ENCODE measurements at places on chromosomes 4 and X. TPM values are rescaled to one million over a fixed set of nuclear protein-coding genes. Genes with fewer than 3 reads are reported as not detected.

GRCh38 chrX:50705042-50705441 lies 109.0 kb downstream of the SHROOM4 start:
- no peak for DNase-seq

DNA sequence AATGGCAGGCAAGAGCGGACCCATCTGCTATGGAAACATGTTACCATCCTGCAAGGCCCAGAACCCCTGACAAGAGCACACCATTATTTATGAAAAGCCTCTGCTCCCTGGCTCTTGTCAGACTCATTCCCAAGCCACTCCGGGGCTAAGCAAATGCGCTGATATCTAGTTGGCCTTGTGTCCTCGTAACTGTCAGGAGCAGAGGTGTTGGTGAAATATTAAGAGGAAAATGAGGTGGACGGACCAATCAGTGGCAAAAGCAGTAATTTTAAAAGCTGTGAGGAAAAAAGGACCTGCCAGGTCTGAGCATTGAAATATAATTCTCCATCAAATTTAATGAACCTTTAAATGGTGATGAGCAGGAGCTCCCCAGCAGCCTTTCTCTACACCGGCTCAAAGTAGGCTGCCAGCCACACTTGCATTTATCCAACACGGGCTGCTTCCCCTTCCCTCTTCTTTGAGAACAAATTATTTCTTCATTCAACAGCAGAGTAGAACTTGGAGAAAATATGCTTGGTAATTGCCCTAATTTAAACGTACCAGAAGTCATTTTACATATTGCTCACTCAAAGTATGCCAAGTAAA lies 214.3 kb downstream of the RASL11B start:
- DNase-seq, result no peak

GRCh38 chr4:137775701-137776100 lies 243.4 kb upstream of the PCDH18 start:
- no peak for DNase-seq

EVC2 gene
- total RNA-seq, result 2.6 TPM

DNA sequence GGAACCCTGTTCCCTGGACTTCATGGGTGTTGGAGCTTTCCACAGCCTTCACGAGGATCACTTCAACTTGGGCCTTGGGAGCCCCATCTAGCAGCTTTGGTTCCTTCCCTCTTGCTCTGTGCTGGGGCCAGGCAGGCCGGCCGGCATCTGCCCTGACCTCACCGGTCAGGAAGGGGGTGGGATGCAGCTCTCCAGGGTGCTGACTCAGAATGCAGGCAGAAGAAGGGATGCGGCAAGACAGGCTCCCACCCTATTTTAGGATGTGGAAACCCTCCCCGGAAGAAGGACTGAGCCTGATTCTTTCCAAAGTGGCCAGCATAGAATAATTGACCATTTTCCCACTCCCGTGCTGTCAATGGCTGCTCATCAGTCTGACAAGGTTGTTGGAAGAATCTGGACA lies 47.1 kb downstream of the FHDC1 start:
- no peak for DNase-seq

- no peak for DNase-seq
Observed at GRCh38 chrX:54087661-54088060, 43.4 kb upstream of the PHF8 start.

CDKL5 gene
- 3.4 TPM for total RNA-seq

RBM3 gene
- 419 TPM for total RNA-seq

PPP4R3C gene
- total RNA-seq, result not detected

PNCK gene
- 0.66 TPM for total RNA-seq

- DNase-seq, result no peak
Observed at GRCh38 chr4:75715105-75715799, 9.1 kb upstream of the USO1 start.

TIGD4 gene
- not detected for total RNA-seq

ADGRL3 gene
- total RNA-seq, result not detected

DNA sequence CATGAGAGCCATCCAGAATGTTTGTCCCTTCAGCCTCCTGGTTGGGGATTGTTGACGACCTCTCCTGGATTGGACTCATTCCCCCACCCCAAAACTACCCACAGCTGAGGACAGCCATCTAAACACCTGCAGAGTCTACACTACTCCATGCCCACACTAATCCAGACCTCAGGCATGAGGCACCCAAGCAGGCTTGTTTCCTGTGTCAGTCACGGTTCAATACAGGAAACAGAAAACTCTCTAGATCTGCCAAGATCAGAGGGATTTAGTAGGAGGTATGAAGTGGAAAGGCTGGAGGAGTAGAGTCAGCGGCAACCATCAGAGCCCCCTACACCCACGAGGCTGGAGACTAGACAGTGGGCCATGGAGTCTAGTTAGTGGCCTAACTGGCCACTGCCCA lies 37.7 kb downstream of the HAND2 start:
- no peak for DNase-seq

DNA sequence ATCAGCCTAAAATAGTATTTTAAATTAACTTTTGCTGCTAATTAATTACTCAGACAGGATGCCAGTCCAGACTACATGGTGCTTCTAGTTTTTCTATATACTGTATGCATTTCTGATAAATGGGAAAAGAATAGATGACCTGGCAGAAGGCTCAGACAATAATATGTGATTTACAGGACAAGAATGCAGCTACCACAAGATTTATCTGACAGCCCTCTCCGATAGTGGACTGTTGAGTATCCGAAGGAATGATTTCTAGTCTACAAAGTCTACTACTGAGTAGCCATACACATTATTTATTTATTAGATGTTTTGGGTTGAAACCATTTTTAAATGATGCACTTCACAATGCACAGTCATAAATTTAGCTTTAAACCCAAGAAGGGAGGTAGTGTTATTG lies 212.8 kb downstream of the MAB21L2 start:
- no peak for DNase-seq

DNA sequence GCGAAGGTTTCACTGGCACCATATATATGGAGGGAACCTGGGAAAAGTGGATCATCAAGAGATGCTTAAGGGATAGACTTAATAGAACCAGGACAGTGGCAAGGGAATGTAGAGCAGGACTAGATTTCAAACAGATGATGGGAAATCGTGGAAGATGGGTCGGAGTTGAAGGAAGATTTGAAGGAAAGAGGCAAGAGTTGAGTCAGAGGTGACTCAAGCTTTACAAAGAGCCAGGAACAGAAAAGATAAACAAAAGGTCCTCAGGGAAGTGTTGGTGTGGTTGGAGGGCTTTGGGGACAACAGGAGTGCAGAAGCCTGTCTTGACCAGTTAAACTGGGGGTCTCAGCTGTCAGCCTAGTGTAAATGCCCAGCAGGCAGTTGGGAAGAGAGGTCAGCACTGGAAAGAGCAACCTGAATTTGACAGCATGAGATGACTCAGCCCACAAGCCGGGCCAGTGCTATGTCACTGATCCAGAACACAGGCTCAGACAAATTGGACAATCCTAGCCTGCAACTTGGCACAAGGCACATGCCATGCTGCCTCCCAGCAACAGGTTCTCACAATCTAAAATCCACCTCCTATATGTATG lies 230.5 kb downstream of the IDS start:
- no peak for DNase-seq

CDS1 gene
- total RNA-seq, result not detected

- DNase-seq, result no peak
Observed at GRCh38 chrX:17553469-17553868, 178.5 kb downstream of the NHS start.

DNA sequence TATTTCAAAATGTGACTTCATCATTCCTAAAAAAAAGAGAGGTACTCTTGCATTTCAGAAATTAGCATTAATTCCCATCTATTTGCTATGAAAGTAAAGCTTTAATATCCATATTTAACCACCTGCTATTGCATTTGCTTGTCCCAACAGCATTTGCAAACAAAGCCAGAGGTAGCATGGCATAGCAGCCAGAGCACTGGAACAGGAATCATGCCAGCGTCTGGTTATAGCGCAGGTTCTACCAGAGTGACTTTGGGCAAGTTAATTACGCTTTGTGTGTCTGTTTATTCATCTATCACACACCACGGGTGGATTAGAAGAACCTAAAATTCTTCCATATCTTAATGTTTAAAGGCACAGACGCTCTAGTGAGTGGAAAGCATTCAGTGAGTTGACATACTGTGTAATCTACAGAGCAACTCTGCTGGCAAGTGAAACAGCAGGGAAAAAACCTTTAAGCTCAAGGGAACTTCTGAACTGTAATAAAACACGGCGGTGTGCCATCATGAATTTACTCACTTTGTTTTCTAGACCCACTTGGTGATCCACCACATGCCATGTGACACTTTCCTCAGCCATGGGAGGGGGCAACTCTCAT lies 76.6 kb upstream of the QRFPR start:
- DNase-seq, result no peak

- DNase-seq, result no peak
Observed at GRCh38 chr4:142383354-142383753, 462.7 kb downstream of the INPP4B start.

- DNase-seq, result no peak
Observed at GRCh38 chr4:27128443-27128842, 267.8 kb downstream of the STIM2 start.

DNA sequence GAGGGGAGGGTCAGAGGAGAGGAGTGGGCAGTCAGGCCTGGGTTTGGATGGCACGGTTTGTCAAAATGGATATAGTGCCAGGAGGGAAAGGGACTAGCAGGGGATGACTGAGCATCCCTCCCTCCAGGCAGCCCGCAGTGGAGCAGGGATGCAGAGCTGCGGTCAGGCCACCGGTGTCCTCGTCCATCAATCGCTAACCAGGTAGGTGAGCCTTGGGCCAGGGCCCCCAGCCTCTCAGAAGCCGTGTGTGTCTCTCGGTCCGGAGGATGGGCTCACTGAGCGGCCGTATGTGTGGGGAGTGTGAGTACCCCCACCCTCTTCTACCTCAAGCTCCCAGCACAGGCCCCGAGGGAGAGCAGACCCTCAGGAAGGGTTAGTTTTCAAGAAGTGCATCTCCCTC lies 538 bp upstream of the CYTL1 start:
- DNase-seq, result no peak

- DNase-seq, result no peak
Observed at GRCh38 chrX:31500921-31501320, 429.1 kb upstream of the FTHL17 start.

DNA sequence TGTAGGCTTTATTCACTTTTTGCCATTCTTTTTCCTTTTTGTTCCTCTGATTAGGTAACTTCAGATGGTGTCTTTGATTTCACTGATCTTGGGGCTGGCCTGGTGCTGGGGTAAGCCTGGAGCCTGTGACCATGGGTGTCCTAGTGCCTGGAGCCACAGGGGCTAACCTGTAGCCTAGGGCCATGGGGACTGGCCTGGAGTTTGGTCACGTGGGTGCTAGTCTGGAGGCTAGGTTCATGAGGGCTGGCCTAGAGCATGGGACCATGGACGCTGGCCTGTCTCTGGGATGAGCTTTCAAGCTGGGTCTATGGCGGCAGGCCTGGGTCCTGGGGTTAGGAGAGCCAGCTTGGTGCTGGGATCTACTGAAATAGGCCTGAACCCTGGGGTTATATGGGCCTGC lies 32.2 kb upstream of the ALG13 start:
- DNase-seq, result no peak

TMEM35A gene
- not detected for total RNA-seq

DNA sequence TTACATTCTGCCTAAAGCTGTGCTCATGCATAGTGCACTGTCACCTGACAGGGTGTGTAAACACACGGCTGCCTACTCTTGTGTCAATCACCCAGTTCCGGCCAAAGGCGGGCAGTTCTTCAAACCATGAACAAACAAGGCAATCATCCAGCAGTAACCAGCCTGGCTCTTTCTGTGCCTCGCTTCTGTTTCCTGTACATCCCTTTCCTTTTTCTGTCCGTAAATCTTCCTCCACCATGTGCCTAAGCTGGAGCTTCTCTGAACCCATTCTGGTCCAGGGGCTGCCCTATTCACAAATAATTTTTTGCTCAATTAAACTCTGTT lies 60.8 kb upstream of the CBR4 start:
- no peak for DNase-seq

DNA sequence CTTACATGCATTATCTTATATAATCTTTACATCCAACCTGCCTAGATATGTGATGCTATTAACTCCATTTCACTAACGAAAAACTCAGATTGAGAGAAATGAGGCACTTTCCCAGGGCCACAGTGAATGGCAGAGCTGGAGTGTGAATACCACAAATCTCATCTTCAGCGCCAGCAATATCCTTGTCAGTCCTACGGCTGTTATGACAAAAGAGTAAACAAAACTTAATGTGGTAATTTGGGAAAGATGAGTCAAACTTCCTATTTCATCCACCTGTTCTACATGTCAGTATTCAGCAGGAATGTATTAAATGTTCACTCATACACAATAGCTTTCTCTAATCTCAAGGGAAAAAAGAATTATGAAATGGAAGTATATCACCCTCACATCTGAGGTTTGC lies 56.9 kb downstream of the FAT1 start:
- no peak for DNase-seq

GRCh38 chr4:109990261-109991257 lies 77.9 kb downstream of the EGF start:
- no peak for DNase-seq

AFP gene
- total RNA-seq, result not detected

SLAIN2 gene
- total RNA-seq, result 76.9 TPM

- DNase-seq, result no peak
Observed at GRCh38 chrX:150167482-150168324, 195.4 kb upstream of the MAMLD1 start.
